ENCODE measurements at places on chromosomes 4 and X.

- no peak for DNase-seq
These were observed 101.3 kb downstream of the LARP1B start for GRCh38 chr4:128162434-128162833.

DNA sequence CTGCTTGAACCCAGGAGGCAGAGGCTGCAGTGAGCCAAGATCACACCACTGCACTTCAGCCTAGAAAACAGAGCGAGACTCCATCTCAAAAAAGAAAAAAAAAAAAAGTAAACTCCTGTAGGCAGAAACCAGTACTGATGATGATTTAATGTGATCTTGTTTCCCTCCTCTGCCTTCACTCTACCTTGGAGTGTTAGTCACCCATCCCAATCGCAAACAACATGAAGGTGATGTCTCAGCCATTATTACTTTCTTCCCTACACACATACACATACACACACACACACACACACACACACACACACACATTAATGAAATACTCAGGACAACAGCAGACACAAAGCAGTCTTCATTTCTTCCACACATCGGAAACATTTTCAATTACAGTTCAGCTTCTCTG, 15.6 kb downstream of the XKRX start:
- no peak for DNase-seq

- DNase-seq, result no peak
These were observed 110.6 kb upstream of the ADAMTS3 start for GRCh38 chr4:72679666-72680065.

GRCh38 chr4:112318239-112319142, 21.3 kb downstream of the ALPK1 start:
- no peak for DNase-seq

- no peak for DNase-seq
These were observed 294.3 kb upstream of the BOD1L1 start for GRCh38 chr4:13921805-13922204.

All from hematopoietic multipotent progenitor cell treated with erythropoietin and hydrocortisone succinate and interleukin-3 and kit ligand, for 8 days (in vitro differentiated cells).